G401 (cell line): ENCODE measurements at places on chromosomes 4 and X. TPM values are rescaled to one million over a fixed set of nuclear protein-coding genes. Genes with fewer than 3 reads are reported as not detected.
A peak's percentile ranks its signal among the peaks of the same experiment; 100 is the strongest.

- DNase-seq = no peak
Observed at GRCh38 chr4:8846826-8847225, 24.8 kb downstream of the HMX1 start.

GRCh38 chrX:155715141-155715540 is 102.4 kb upstream of the TMLHE start:
- no peak for DNase-seq

DNA sequence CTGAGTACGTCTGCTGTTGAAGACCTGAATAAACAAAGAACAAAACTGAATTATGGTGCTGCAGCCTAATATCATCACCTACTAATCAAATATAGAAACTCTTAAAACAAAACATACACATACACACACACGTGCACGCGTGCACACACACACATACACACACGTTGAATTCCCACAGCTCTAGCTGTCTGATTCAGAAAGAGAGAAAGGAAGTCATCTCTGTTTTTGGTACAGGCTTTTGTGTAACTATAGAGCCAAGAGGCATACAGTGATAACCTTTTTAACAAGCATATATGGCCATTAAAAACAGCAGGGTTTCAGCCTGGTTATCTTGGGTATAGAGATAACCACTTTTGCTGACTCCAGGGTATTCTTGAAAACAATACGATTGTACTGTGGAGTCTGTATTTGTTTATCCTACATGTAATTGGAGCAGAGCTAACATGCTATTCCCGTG is 823.2 kb downstream of the CCSER1 start:
- no peak for DNase-seq

- peak; percentile 72 for DNase-seq
Observed at GRCh38 chr4:101790521-101791181, at the start of gene BANK1. BANK1 (plus strand) TSS chr4:101790730; CDS start chr4:101790881, 151 bp downstream.

MAOA gene
- total RNA-seq = 0.18 and 1.1 TPM in 2 replicates

RAB9B gene
- total RNA-seq = not detected in 2 replicates

SPANXN3 gene
- total RNA-seq = not detected in 2 replicates

UNC5C gene
- total RNA-seq = not detected in 2 replicates

COPS4 gene
- 166 and 173 TPM in 2 replicates for total RNA-seq

PLRG1 gene
- total RNA-seq = 47.5 and 121 TPM in 2 replicates
